ENCODE measurements at places on chromosomes 12 and 14.

DNA sequence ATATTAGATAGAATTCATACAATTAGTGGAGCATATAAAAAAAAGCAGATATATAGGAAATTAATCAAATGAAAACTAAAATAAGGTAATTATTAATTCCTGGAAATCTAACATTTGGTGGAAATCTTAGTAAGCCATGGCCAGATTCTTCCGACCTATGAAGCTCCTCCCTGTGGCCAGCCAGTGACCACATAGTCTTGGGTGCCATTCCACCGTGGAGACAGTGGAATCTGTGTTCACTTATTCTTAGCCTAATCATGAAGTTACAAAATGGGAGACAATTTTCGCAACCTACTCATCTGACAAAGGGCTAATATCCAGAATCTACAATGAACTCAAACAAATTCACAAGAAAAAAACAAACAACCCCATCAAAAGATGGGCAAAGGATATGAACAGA, 241.9 kb upstream of the FLRT2 start:
- no peak for DNase-seq

GRCh38 chr14:95360828-95361227, 41.1 kb upstream of the CLMN start:
- no peak for DNase-seq

DNA sequence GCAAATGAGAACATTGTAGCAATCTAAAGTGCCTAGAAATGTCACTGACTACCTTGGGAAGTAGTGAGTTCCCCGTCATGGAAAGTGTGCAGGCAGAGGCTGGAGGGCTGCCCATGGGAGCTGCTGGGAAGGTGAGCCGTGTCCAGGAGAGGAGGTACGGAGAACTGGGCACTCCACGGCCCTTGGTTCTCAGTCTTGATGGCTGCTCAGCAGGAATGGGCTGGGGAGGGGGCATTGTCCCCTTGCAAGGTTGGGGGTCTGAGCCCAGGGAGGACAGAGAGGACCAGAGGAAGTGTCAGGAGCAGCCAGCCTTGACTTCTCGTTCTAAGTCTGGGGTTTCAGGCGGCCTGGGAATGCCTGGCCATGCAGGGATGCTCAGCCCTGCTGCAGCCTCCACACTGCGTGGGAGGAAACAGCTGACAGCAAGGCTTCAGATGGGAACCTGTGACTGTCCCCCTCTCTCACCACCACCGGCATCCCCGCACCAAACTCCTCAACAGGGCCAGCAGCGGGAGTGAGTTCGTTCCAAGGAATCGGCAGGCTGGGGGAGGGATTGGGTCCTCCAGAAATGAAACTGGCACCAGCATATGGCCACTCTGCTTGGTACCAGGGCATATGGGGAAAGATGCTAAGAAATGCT, 140.2 kb downstream of the BCL11B start:
- DNase-seq, result peak; percentile 71

GRCh38 chr12:119179335-119180021, 747 bp downstream of the HSPB8 start:
- no peak for DNase-seq

- DNase-seq, result no peak
Measured at GRCh38 chr12:42853370-42854140, 264.0 kb upstream of the PRICKLE1 start.

GRCh38 chr14:94581127-94581999, at the start of gene SERPINA5:
Gene SERPINA5 (plus strand): TSS chr14:94581426. CDS start chr14:94587363, 5,937 bp downstream.
- no peak for DNase-seq

All from dorsolateral prefrontal cortex (tissue), 122 donors.